NCI-H446 treated with DMSO at 0.1 percent for 48 hours (cell line): ENCODE measurements at places on chromosomes 11 and 22.

DNA sequence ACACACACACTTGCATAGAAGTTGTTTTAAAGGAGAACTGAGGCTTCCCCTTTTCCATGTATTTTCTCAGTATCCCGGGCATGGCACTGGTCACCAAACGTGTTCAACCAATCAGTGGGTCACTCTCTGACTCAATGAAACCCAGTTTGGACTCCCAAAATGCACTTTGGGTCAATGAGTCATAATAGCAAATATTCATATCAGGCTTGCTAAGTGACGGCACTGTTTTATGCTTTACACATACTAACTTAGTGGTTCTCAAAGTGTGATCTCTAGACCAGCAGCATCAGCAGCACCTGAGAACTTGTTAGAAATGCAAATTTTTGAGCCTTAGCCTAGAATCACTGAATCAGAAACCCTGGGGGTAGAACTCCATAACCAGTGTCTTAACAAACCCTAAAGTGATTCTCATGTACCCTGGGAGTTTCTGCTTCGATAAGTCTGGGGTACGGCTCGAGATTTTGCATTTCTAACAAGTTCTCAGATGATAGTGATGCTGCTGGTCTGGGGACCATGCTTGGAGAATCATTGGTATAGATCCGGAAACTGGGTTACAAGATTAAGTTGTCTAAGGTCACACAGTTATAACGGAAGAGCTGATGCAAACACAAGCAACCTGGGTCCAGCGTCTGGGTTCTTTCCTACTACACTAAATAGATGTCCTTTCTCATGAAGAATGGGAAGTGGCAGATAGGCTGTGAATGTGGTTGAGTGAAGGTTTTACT lies 35.6 kb downstream of the ETS1 start:
- DNase-seq: no peak

GRCh38 chr11:94754335-94754734 lies 13.8 kb upstream of the AMOTL1 start:
- DNase-seq: no peak

DNA sequence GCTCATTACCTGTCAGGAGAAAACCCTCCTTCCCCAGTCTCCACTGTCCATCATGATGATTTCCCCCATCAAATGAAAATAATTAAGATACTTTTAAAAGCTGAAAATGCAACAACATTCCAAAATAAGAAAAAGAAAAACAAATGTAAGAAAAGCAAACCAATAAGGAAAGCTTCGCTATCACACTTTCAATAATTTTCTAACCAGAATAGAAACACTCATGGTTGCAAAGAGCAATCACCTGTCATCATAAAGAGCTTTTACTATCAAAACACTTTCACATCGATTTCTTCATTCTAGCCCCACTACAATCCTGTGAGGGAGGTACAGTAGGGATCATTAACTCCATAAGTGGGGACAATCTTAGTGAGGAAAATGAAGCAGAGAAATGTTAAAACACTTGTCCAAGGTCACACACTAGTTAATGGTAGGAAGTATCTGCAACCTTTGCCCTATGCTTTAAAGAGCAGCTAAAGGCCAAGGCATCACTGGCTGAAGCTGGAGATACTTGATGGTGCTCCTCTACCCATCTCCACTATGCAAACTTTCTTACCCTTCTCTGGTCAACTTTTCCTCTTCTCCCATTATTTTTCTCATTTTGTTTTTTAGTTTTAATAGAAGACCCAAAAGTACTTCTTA lies 2.6 kb downstream of the RBM4B start:
- no peak for DNase-seq

- DNase-seq: no peak
These were observed 277.2 kb upstream of the PLET1 start for GRCh38 chr11:112537846-112538330.

- no peak for DNase-seq
These were observed 172.4 kb upstream of the MPPED2 start for GRCh38 chr11:30758518-30758917.
